ENCODE measurements at places on chromosomes 6 and 20. TPM values are rescaled to one million over a fixed set of nuclear protein-coding genes. Genes with fewer than 3 reads are reported as not detected.

FAXC gene
- total RNA-seq: not detected

DUSP15 gene
- total RNA-seq: not detected

HSPA1L gene
- 2.0 TPM for total RNA-seq

- DNase-seq: no peak
Measured at GRCh38 chr6:7684843-7685242, 41.1 kb upstream of the BMP6 start.

DNA sequence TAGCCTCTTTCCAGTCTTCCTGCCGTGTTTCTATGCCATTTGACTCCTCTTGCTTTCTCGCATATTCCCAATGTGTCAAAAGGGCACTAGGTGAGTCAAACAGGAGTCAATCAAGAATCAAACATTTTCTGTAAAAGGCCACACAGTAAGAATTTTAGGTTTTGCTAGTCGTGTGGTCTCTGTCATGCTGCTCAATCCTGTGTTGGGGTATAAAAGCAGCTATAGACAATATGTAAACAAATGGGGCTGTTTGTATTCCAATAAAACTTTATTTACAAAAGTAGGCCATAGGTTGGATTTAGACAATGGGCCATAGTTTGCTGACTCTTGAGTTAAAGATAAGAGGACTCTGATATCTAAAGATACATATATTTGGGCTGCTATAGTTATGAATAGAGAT is 235.4 kb upstream of the BTBD3 start:
- DNase-seq: no peak

DNA sequence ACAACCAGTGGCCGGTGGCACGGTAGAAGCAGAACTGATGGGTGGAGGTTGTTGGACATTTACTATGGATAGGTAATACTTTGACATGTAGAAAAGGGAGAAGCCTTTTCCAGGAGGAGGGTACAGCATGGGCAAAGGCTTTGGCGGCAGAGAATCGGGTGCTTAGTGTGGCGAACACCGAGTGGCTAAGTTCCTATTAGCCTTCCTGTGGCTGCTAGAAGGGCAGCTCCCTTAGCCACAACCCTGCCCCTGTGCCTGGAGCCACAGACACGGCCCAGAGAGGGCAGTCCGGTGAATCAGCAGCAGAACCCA is 37.9 kb upstream of the TGM2 start:
- DNase-seq: no peak

- DNase-seq: no peak
Measured at GRCh38 chr20:10711903-10712451, 38.2 kb upstream of the JAG1 start.

DNA sequence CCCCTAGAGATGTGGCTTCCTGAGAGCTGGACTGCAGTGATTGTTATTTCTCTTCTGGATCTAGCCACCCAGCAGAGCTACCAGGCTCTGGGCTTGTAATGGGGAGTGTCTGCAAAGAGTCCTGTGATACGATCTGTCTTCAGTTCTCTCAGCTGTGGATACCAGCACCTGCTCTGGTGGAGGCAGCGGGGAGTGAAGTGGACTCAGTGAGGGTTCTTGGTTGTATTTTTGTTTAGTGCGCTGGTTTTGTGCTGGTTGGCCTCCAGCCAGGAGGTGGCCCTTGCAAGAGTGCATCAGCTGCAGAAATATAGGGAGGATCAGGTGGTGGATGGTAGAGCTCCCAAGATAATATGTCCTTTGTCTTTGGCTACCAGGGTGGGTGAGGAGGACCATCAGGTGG is 33.7 kb downstream of the PAX1 start:
- no peak for DNase-seq

GRCh38 chr6:39197521-39197920 is 31.8 kb downstream of the KCNK5 start:
- no peak for DNase-seq

DNA sequence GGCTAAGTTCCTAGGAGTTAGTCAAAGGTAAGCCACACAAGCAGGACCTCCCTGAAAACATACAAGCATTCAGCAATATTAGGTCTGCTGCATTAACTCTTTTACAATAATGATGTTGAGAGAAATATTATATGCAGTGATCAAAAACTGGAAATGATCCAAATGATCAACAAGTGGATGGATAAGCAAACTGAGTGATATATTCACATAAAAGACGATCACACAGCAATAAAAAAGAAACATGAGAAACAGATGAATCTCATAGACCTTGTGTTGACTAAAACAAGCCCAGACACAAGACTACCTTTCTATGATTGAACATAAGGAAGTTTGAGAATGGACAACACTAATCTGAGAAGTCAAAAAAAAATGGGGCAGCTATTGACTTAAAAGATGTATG is 39.9 kb downstream of the LMBRD1 start:
- no peak for DNase-seq

DNA sequence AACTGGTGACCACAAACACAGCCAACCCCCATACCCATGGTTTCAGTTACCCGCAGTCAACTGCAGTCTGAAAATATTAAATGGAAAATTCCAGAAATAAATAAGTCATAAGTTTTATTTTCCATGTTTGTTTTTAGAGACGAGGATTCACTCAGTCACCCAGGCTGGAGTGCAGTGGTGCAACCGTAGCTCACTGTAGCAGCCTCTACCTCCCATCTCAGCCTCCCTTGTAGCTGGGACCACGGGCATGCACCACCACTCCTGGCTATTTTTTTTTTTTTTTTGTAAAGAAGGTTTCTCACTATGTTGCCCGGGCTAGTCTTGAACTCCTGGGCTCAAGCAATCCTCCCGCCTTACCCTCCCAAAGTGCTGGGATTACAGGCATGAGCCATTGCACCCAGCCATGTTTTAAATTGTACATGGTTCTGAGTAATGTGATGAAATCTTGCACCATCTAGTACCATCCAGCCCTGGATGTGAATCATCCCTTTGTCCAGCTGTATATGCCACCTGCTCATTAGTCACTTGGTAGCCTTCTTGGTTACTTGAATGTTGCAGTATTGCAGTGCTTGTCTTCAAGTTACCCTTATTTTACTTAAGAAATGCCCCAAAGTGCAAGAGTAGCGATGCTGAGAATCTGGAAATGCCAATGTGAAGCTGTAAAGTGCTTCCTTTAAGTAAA is 14.5 kb downstream of the CSNK2A1 start:
- peak; percentile 54 for DNase-seq
